ENCODE measurements at places on chromosomes 1 and 21.

GRCh38 chr1:60972841-60973364 lies 109.5 kb upstream of the NFIA start:
- DNase-seq, result no peak

DNA sequence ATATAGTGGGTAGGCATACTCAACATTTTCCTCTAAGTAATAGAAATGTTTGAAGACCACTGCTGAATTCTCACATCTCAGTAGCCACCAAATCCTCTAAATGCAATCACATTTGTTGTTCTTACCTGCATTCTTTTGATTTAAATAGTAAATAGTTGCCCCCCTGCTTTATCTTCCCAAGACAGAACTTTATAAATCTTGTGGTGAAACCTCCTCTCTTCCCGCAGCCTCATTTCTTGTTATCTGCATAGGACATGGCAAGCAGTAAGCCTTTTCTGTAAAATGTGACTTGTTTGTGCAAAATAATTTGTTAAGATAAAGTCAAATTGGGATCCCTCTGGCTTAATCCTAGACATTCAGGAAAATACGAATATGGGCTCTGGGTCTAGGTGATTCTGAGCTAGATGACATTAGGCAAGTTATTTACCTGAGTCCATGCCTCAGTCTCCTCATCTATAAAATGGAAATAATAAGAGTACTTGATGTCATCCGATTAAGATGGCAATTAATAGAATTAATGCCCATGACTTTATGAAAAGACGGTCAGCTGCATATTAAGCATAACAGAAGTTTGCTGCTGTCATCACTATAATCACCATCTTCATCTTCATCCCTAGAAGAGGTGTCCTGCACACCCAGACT lies 77.7 kb downstream of the LRRC8C start:
- DNase-seq, result no peak

DNA sequence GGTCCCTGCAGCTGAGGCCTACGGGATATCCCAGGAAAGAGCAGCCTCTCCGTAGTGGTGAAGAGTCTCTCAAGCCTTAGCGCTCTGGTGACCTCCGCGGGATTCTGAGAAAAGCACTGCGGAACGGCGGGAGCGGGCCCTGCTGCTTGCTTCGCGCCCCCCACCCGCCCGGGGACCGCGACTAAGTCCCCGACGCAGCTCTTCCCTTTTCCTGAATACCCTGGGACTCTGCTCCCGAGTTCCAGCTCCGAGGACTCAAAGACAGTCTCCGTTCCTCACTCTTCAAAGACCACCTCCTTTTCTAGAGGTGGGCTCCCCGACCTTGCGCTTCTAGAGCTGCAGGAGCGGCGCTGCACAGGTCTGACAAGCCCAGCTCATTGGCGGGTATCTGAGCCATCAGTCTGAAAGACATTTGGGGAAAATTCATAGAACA lies 3.6 kb upstream of the PRRX1 start:
- no peak for DNase-seq

- DNase-seq, result no peak
These were observed 31.4 kb upstream of the CBR3 start for GRCh38 chr21:36103434-36103833.

DNA sequence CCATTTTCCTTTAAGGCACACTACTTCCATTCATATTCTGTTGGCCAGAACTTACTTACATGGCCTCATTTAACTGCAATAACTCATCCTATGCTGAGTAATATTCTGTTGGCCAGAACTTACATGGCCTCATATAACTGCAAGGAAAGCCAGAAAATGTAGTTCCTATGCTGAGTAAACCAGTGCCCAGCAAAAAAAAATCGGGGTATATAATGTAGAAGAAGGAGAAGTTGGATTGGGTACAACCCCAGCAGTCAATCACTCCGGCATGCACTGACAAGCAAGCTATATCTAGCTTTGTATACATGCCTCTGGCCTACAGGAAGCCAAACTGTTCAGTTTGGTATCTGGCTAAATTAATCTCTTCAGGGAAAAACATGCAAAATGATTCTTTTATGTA lies 39.4 kb upstream of the PPIH start:
- DNase-seq, result no peak

DNA sequence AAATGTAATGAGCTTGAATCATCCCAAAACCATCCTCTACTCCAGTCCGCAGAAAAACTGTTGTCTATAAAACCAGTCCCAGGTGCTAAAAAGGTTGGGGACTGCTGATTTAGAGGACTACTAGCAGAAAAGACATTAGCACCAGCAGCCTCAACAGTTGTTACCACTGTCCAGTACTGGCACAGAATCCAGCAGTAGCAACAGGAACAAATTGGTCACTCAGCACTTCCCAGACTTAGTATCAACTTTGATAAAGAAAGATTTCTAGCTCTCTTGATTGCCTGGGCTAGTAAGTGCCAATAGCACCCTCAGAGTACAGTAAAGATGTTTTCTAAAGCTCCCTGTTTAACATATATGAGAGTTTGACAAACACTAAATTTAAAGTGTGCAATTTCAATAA lies 127.9 kb downstream of the FAF1 start:
- DNase-seq, result no peak

- DNase-seq, result no peak
These were observed 15.6 kb upstream of the NCMAP start for GRCh38 chr1:24540051-24540905.

- DNase-seq, result no peak
These were observed 15.7 kb upstream of the FGR start for GRCh38 chr1:27650539-27651175.

DNA sequence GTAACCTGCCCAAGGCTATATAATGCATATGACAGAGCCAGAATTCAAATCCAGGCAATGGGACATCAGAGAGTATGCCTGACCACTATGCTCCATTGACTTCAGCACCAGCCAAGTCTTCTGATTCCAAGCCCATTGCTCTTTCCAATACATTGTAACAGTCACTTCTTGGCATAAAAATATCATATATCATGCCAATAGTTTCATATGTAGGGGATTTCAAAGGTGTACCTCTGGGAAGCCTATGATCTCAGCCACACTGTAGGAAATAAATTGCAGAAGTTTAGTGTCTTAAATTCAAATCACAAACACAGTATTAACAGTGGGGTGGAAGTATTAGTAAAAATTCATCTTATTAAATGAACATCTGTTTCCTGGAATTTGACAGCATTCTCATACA lies 30.0 kb upstream of the ROR1 start:
- DNase-seq, result no peak
